CD4-positive, alpha-beta memory T cell (primary cell): ENCODE measurements at places on chromosomes 11 and 22. TPM values are rescaled to one million over a fixed set of nuclear protein-coding genes. Genes with fewer than 3 reads are reported as not detected.

Gene CCDC87
- total RNA-seq = not detected

Gene MYEOV
- not detected for total RNA-seq

Gene LINC01488
- total RNA-seq = not detected

Gene QSER1
- total RNA-seq = 11.9 TPM

Gene OLFML1
- not detected for total RNA-seq

Gene C11orf97
- not detected for total RNA-seq

Gene MUC2
- total RNA-seq = not detected

Gene DTX4
- total RNA-seq = 2.9 TPM

Gene KMT2A
- 202 TPM for total RNA-seq

Gene OR51I1
- not detected for total RNA-seq

Gene C22orf42
- not detected for total RNA-seq

Gene IL17REL
- total RNA-seq = not detected

Gene ADORA2A
- 34.5 TPM for total RNA-seq

Gene PRRG4
- not detected for total RNA-seq

Gene PRDM11
- total RNA-seq = 8.5 TPM

Gene APOL4
- not detected for total RNA-seq

Gene OR51B5
- not detected for total RNA-seq

Gene SULT4A1
- total RNA-seq = not detected

Gene POU2AF2
- not detected for total RNA-seq
